ENCODE measurements at places on chromosomes 5 and 9. TPM values are rescaled to one million over a fixed set of nuclear protein-coding genes. Genes with fewer than 3 reads are reported as not detected.

MLANA gene
- not detected for total RNA-seq

- no peak for DNase-seq
These were observed 64.5 kb downstream of the ENTREP1 start for GRCh38 chr9:69389437-69389995.

- no peak for DNase-seq
These were observed 50.9 kb downstream of the ZNF510 start for GRCh38 chr9:96726946-96727345.

DNA sequence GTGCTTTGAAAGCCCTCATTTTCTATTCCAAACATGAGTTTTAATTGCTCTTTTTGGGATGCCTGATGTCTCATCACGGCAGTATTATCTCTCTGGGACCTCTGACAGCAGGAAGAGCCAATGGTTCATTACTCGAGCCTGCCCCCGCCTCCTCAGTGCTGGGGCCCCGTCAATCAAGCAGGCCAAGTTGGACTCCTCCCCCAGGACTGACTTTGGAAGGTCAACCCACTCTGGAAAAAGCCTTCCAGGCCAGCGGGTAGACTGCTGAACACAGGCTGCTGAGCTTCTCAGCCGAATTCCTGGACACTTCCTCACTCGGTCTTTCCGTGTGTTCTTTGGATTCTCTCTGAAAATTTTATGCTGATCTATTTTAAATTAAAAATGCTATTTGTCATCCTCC lies 9.5 kb upstream of the BARHL1 start:
- peak; percentile 19 for DNase-seq

GRCh38 chr9:108180541-108180940 lies 675.2 kb downstream of the ACTL7B start:
- peak; percentile 71 for DNase-seq

DNA sequence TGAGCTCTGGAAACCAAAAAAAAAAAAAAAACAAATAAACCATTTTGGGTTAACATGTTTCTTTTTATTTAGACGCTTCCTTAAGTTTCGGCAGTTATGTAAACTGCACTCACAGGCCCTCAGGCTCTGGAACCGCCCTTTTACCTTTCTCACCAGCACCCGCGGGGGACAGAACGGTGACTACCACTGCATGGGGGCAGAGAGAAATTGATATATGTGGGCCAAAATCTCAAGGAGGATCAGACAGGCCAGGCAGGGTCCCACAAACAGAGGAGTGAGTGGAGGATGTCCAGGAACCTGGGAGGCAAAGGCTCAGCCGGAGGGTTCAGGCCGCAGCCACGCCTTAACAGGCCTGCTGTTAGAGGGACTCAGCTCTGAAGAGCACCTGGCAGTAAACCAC lies 54.4 kb downstream of the IRX2 start:
- DNase-seq = no peak

GRCh38 chr5:180837478-180837877 lies 23.6 kb downstream of the ZFP62 start:
- no peak for DNase-seq

DNA sequence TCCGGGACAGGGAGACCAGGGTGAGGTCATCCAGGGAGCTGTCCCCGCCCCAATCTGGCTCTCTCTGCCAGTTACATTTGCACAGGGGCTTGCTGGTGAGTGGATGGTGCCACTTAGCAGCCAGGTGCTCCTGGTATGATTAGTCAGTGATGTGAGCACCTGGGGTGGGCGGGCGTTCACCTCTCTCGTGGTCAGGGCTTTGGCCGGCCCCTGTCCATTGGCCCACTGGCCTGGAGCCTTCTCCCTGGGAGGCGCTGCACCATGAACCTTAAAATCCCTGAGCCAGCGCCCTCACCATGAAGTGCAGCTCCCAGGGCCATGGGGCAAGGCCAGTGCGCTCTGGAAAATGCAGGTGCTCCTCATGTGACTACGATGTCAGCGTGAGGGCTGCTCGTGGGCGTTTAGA lies 2.0 kb downstream of the NKD2 start:
- no peak for DNase-seq

CDH9 gene
- not detected for total RNA-seq

DNA sequence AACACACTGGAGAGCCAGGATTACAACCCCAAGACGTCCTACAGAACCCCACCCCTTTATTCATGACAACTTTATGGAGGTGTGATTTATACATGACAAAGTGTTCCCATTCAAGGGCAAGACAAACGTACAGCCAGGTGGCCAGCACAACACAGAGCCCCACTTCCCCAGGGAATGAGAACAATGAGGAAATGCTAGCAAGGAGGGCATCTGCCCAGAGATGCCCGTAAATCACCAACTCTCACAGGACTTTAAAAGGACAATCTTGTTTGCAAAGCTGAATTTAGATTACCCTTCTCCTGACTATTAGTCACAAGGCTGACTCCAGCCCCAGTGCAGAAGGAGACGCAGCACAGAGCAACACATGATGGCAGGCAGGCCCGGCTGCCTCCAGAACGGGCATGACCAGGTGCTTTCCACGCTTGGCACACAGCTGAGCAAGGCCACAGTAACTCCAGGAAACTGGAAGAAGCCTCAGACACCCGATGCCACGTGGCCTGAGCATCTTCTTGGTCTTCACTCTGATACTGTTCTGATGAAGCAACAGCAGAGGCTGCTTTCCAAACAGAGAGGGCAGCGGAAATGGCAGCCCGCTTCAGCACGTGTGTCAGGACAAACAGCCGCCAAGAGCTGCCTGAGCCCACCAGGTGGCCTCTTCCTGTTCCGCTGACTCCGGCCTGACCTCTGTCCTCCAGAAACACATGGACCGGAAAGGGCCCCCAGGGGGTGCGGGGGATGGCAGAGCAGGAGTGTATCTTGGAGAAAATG lies 51.4 kb downstream of the ROR2 start:
- no peak for DNase-seq

- no peak for DNase-seq
These were observed 944 bp downstream of the ATOX1 start for GRCh38 chr5:151757233-151758140.

- DNase-seq = no peak
These were observed 63.0 kb downstream of the LMX1B start for GRCh38 chr9:126676685-126677143.

ADAMTSL2 gene
- total RNA-seq = 0.32 TPM

DNA sequence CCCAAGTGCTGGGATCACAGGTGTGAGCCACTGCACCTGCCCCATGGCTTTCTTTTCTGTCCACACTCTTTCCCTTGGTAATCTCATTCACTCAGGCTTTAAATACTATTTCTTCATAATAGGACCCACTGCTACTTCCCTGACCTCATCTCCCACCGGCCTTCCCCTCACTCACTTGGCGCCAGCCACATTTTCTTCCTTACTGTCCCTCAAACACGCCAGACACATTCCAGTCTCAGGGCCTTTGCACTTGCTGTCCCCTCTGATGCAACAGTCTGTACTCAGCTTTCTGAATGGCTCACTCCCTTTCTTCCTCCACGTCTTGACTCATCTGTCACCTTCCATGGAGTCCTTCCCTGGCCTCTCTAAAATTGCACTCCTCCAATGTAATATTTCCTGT lies 111.1 kb upstream of the MVB12B start:
- no peak for DNase-seq

DNA sequence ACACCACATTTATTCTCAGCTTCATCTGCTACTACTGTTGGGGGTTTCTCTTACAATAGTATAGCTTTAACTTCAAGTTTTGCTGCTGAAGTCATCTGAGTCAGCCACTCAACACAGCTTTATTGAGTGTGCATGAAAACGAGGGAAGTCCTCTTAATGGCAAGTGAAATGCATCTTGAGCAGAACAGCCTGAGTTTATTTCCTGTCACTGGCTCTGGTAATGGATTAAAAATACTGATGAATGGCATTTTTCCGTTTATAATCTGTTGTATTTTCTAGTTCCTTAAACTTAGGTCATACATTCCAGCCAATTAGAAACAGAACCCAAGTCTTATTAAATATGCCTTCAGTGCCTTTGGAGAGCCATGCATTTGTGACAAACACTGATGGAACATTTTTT lies 238.6 kb downstream of the SLF1 start:
- DNase-seq = no peak

GRCh38 chr5:136802383-136802782 lies 437.0 kb upstream of the TRPC7 start:
- peak; percentile 33 for DNase-seq

DNA sequence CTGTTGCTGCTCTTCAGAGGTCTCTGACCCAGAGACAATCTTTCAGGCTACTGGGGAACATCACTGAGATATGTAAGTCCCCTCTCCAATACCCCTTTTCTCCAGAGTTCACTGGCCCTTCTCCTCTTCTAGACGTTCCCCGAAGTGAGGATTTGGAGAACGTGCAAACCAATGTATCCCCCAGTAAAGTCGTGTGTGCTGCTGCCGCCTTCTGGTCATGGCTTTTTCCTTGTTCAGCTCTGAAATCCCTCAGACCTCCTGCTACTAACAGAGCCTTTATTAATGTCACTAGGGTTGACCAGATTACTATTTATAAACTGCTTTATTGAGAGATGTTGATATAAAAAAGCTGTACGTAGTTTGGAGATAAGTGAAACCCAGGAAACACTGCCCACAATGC lies 1028.6 kb downstream of the CDH9 start:
- DNase-seq = no peak

IFNK gene
- not detected for total RNA-seq

GRCh38 chr5:108765647-108766046 lies 17.9 kb downstream of the FER start:
- DNase-seq = peak; percentile 52

GRCh38 chr5:150113047-150113744 lies 26.8 kb upstream of the CSF1R start:
- no peak for DNase-seq

GRCh38 chr5:135246923-135247795 lies 151.9 kb downstream of the MACROH2A1 start:
- peak; percentile 93 for DNase-seq

DNA sequence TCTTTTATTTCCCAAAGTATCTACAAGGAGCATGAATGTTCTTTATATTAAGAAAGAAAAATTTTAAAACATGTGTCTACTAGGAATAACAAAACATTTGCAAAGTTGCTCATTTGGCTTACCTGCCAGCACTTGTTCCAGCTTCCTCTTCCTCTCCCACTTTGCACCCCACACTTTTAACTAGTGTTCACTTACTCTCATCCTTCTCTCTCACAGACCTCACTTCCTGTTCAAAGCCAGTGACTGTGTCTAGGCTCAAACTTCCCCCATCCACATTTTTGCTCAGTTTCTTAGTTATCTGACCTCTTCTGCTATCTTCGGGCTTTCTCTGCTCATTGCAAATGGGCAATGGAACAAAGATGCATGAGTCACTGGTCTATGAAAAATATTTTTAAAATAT lies 512.2 kb upstream of the ZNF462 start:
- no peak for DNase-seq

DNA sequence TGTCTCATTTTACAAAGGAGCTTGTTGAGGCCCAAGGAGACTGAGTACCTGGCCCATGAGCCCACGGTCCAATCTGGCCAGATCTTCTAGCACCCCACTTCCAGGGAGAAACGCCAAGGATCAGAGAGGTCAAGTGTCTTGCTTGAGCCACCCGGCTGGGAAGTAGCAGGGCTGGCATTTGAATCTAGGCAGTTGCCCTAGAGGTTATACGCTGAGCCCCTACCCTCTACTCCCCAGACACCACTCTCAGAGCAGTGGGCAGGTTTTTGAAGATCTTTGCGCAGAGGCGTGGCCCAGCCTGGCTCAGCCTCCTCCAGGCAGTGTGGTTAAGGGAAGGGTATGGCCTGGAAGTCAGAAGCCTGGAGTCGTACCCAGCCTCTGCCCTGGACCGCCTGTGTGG lies 5.8 kb upstream of the NUP214 start:
- DNase-seq = no peak

SCGB3A2 gene
- total RNA-seq = not detected

GRCh38 chr5:78660401-78660800 lies 11.8 kb upstream of the LHFPL2 start:
- DNase-seq = no peak

GRCh38 chr5:180135128-180135955 lies 63.8 kb upstream of the RNF130 start:
- peak; percentile 70 for DNase-seq

FRMPD1 gene
- 1.1 TPM for total RNA-seq

ZNF462 gene
- total RNA-seq = 14.6 TPM

GRCh38 chr9:110192531-110193261 lies 15.3 kb downstream of the C9orf152 start:
- DNase-seq = peak; percentile 78

CBY3 gene
- not detected for total RNA-seq

Data from LHCN-M2 (cell line).